ENCODE measurements at places on chromosomes 12 and 14. TPM values are rescaled to one million over a fixed set of nuclear protein-coding genes. Genes with fewer than 3 reads are reported as not detected.

DNA sequence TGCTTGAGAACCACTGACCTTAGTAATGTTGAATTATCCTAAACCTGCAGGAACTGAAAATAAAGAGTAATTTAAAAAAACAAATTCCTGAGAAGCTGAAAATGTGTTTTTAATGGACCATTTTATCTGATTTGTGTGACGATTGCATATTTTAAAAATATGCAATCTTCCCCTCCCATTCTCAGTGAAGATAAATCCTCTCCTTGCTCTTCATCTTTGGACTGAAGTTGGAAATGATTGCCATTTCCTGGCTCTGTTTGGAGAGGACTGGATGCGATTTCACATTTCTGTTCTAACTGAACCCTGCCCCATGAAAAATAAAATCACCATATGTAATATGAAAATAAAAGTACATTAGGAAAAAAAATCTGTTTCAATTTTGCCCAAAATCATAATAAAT is 216.3 kb downstream of the SLC6A15 start:
- peak; percentile 40 for DNase-seq

DNA sequence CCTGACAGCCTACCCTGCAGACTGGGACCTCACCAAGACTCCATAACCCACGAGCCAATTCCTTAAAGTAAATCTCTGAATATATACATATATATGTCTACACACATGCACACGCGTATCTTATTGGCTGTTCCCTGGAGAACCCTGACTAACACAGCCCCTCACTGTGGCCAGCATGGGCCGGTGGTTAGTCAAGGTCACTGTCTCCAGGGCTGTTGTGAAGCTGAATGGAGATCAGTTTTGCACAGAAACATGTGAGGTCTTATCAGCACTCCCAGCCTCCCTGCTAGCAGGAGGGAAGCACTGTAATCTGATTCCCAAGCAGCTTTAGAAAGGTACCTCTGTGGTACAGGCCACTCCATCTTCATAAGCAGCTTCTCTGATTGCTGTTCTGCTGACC is 46.6 kb upstream of the PLEKHG6 start:
- no peak for DNase-seq

- DNase-seq, result no peak
Measured at GRCh38 chr14:44657696-44658388, 150.8 kb upstream of the FSCB start.

GRCh38 chr14:63730659-63731058 is 2.8 kb upstream of the SGPP1 start:
- no peak for DNase-seq

DNA sequence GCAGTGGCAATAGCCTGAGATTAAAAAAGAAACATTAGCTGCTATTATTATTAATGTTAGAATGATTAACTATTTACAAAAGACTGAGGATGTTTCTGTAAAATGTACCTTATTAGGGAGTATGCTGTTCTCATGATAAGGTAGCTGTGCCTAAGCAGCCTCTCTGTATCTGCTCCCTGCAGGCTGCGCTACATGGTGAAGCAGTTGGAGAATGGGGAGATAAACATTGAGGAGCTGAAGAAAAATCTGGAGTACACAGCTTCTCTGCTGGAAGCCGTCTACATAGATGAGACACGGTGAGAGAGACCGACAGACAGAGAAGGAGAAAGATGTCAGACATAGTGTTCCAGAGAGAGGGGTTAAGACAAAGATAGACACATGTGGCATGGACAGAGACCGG is 17.4 kb downstream of the PDE1B start:
- DNase-seq, result no peak

GRCh38 chr14:67387195-67387594 is 24.8 kb downstream of the PLEK2 start:
- DNase-seq, result no peak

POTEM gene
- not detected for polyA plus RNA-seq

DNA sequence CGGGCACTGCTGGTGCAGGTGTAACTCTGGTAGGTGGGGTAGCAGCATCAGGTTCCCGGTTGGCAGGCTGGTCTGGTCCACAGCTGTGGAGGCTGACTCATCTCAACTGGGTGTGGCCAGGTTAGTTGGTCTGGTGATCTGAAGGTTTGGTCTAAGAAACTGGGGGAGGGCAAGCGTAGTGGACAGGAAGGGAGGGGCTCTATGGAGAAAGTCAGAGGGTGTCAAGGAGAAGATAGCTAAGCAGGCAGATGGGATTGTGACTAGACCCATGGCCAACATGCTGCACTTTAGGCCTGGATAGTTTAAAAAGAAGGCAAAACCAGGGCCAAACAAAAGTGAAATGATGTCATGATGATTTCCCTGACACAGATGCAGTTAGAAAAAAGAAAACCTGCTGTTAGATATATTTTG is 7.9 kb downstream of the TRIM9 start:
- no peak for DNase-seq

- no peak for DNase-seq
Measured at GRCh38 chr14:24851837-24852236, 198.1 kb downstream of the STXBP6 start.

- no peak for DNase-seq
Measured at GRCh38 chr14:22458737-22459136, 130.3 kb downstream of the DAD1 start.

GRCh38 chr12:5648692-5649359 is 216.9 kb downstream of the NTF3 start:
- DNase-seq, result no peak

DNA sequence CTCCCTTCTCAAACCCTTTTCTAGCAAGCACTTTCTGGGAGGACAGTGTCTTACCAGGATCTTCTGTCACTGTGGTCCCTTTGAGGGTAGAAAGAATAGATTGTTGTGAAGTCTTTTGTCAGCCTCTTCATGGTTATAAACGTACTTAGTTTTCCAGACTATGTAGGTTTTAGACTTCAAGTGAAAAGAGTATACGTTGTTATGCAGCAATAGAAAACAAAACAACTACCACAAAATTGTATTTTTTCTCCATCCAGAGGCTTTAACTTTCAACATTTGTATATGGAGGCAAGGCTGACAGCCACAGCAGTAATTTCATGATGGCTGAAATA is 23.7 kb downstream of the PRKCH start:
- DNase-seq, result no peak

STAC3 gene
- 0.12 TPM for polyA plus RNA-seq

DNA sequence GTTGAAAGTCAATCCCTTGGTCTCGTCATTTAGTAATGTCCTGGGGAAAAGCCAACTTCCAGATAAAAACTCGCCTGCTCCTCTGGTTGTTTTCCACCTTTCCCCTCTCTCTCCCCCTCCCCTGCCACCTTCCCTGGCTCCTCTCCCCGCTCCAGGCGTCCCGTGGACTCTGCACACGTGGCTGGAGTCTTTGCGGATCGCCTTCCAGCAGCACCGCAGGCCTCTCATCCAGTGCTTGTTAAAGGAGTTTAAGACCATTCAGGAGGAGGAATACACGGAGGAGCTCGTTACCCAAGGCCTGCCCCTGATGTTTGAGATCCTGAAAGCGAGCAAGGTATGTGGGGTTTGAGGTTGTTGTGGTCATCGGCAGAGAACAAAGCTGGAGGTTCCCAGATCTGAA is 65.8 kb upstream of the PWP1 start:
- no peak for DNase-seq

DNA sequence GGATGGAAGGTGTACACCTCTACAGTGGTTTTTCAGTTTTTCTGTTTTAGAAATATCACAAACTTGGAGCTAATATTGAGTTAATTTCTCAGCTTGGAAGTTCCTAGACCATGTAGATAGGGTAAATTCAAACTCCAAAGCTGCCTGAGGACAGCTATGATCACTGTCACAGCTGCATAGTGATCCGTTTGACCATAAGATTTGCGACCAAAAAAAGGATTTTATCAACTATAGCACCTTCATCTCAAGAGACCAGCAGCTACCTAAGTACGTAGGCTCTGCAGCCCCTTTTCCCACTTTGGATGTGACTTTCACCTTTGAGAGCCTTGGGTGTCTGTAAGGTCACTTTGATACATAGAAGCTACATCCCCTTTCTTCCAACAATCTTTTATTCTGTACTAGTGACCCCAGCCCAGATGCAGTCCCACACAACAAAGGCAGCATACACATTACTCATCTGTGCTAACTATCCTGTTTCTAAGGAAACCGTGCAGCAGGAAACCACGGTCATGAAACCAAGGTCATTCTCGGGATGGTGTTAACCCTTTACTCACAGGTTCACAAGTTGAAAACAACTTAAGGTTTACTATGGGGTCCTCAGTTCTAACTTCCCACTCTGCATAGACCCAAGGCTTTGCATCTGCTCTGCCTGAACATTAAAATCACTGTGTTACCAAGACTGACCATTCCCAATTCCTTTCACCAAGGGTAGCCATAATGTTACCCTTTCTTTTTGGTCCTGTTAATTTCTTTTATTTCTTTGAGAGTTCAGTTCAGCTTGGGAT is 75.4 kb downstream of the IFT81 start:
- no peak for DNase-seq

DNA sequence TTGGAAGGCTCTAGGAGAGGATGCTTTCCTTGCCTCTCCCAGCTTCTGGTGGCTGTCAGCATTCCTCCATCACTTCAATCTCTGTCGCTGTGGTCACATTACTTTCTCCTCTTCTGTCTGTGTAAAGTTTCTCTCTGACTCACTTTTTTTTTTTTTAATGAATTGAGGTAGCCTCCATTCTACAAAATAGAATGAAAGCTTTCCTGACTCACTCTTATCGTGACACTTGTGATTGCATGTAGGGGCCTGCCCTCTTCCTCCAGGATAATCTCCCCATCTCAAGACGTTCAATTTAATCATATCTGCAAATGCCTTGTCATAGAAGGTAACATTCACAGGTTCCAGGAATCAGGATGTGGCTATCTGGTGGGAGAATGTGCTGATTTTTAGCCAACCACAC is 153.5 kb upstream of the HMGA2 start:
- no peak for DNase-seq

DNA sequence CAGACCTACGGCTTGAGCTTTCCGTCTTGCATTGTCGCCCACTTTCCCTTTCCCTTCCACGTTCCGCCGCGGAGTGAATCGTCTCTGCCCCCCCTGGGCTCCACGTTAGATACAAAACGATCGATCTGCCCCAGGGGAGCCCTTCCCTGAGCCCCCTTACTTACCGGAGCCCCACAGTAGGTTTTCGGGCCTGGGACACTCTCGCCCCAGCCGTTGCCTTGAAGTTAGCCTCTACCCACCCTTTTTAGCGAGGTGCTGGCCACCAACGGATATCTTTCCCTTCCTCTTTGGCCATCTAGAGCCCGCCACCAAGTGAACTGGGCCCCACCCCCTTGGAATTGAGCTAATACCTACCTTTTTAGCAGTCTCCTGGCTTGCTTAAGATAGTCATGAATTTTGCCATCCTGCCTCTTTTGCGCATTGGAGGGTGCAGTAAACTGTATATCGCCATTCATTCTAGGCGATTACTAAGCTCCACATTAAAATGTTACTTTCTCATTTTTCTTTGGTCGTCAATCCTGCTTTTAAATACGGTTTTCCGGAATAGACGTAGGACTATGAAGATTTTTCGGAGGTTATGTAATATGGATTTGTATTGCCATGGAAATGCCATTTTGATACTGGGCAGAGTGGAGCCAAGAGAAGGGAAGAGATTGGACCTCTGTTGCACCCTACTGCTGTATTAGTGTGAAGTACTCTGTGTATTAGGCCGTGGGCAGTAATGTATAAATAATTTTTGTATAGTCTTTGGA is 764 bp downstream of the RBM25 start:
- DNase-seq, result no peak

GRCh38 chr12:117980616-117981015 is 11.8 kb upstream of the KSR2 start:
- no peak for DNase-seq

- DNase-seq, result no peak
Measured at GRCh38 chr12:52495389-52495788, 2.3 kb upstream of the KRT6A start.

DNA sequence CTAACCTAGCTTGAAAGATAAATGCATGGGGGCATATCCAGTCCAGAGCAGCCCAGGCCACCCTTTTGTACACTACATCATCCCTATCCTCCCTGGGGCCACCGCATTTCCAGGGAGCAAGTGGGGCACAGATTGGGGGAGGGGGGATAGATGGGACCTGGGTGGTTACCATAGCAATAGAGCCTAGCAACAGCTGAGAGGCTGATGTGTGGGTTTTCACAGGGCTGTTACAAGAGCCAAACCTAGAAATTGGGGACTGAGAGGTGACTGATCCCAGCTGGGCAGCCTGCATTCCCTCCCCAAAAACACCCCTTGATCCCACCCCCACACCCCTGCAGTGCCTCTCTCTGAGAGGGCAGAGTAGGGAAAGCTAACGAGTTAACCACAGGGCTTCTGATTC is 3.7 kb upstream of the ZNF384 start:
- DNase-seq, result no peak

DNA sequence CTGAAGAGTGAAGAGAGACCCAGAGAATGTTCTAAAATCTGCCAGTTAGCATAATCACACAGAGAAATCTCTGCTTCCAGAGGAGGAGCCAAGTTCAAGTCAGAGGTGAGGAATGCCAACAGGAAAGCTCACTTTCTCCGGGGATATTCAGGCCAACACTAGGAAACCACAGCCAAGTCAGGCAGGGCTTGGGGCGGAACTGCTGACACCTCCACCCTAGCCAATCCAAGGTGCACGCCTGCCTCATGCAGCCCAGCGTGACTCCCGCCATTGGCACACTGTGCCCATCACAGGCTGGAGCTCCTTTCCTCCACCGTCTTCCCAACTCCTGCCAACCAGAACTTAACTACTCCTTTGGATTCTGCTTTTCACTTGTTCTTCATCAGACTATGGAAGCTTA is 374.3 kb upstream of the CCDC196 start:
- no peak for DNase-seq

GRCh38 chr12:92000597-92000996 is 145.0 kb downstream of the BTG1 start:
- no peak for DNase-seq

MYH6 gene
- polyA plus RNA-seq, result not detected

BEST3 gene
- not detected for polyA plus RNA-seq

DNA sequence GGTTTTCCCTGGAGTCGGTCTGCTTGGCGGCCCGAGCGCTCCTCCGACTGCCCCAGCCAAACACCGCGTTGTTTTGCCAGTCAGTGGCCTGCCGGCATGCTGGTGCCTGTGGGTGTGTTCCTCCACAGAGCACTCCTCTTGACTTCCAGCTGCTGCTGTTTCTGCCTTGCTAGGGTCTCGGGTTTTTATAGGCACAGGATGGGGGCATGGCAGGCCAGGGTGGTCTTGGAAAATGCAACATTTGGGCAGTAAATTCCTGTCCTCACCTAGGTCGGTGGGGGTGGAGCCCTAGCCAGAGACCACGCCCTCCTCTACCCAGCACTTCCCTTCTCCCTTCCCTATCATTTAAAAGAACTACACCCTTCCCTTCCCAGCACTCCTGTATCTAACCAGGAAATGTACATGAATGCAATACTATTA is 34.7 kb upstream of the VASH1 start:
- DNase-seq, result no peak

CLEC4D gene
- polyA plus RNA-seq, result not detected

GRCh38 chr12:113766131-113766878 is 199.8 kb downstream of the RBM19 start:
- no peak for DNase-seq

TM9SF1 gene
- 59.2 TPM for polyA plus RNA-seq

GRCh38 chr12:49868952-49869815 is 26.3 kb upstream of the BCDIN3D start:
- peak; percentile 86 for DNase-seq

Data from BJ (cell line).